RWPE1 (cell line): ENCODE measurements at places on chromosomes 7 and 10.

DNA sequence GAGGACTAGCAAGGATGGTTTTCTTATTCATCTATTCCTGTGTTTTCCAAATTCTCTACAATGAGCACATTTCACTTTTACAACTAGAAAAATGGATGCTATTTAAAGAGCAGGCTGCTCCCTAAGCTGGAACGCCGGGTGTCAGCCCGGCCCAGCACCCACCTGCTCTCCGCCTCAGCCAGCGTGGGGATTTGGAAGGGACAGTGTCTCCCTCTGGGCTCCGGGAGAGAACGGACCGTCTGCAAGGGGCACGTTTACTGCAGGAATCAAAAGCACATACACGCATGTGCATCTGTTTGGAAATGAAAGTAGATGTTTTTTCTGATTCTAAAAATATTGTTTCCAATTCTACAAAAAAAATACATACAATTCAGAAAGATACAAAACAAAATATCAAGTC, 2.3 kb upstream of the JAKMIP3 start:
- DNase-seq: no peak

DNA sequence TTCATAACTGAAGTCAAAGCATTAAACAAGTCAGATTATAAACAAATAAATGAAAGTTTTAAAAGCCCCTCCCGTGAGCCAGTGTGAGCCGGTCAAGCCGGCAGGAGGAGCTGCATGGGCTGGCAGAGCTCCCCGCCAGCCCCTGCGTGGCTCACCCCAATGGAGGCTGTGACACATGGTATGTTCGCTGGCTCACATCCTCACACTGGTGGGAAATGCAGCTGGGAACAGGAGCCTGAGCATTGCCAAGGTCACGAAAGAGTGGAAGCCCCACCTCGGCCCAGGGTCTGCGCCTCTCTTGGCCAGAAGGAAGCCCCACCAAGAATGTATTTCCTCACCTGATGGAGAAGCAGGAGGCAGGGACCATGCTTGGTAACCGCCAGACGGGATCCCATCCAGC, 261.7 kb upstream of the TCERG1L start:
- DNase-seq: no peak

DNA sequence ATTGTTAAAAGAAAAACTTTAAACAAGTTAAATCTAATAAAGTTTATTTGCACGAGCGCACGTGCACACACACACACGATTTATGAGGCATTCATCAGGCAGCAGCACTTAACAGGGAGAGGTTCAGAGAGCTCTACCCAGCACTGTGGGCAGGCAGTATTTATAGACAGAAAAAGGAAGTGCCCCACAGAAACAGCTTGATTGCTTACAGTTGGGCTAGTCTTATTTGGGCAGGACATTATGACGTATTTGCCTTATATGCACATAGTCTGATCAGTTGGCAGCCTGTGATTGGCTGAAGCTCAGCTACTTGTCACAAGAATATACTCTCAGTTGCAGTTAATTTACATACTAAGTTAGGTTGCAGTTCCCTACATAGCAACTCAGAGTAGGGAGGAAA, 1.2 kb upstream of the SDHAF3 start:
- DNase-seq: no peak

- DNase-seq: no peak
These were observed 720.2 kb upstream of the FZD8 start for GRCh38 chr10:36362257-36362656.

DNA sequence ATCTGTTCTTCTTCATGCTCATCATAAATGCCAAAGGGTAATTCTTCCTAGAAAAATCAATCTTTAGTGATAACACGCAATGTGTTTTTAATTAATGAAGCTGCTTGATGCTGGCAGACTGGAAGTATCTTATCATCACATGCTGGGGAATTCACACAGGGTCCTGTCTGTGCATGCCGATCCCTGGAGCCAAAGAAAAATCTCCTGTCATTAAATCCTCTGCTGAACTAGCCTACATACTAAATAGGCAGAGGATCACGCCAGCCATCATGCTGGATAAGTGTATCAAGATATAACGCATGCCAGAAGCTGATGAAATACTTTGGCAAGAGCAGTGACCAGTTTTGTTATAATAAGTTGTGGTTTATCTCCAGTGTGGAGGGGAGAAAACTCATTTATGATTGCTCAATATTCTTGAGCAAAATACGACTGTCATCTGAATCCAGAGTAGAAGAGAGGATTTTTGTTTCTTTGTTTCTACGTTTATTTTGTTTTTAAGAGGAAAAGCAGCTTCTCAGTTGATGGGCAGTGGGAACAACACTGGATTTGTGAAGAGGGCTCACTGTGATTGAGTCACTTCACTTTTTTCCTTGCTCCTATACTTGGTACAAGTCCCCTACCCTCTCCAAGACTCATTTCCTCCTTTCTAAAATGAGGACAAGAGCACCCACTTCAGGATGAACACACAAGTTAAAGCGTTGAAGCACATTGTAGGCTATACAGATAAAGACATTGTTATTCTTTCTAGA, 649.1 kb downstream of the TNS3 start:
- peak; percentile 68 for DNase-seq

DNA sequence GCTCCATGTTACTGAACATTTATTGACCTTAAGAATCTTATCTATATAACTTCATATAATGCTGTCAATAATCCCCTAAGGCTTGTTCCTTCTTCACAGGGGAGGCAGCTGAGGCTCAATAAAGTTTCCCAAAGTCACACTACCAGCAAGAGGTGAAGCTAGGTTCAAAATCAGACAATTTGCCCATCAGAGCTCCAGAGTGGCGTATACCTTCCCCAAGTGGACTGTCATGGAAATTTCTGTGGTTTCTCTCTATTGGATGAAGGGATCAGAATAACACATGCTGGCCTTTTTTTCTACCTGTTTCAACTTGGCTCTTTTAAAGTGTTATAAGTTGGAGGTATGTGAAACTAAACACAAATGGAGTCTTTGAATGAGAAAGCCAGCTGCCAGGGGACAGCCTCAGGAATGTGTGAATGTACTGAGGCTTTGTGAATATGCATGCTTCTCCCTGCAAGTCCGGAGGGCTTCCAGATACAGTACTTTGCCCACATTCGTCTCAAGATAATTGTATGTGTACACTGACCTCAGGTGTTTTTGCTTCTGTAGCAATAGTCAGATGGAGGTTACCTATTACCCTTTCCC, 656.3 kb upstream of the CELF2 start:
- DNase-seq: no peak

- peak; percentile 96 for DNase-seq
These were observed at the start of gene AHR for GRCh38 chr7:17298102-17298839. AHR (plus strand) TSS chr7:17298652; CDS start chr7:17299265, 613 bp downstream.

DNA sequence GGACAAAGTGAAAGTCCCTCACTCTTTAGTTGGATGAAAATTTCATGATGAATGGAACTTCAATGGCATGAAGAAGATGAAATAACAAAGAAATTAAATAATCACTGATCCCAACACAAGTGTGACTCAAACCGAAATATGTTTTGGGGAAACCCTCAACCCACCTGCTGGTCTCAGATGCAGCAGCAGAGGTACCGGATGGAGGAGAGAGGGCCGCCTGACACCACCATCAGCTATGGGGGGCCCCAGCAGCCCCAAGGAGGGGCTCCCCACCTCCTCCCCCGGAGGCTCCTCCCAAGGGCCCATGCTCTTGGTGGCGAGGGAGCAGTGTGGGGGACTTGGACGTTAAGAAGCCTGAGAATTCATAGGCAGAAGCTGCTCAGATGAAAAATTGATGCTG, 137.2 kb upstream of the ADARB2 start:
- no peak for DNase-seq

DNA sequence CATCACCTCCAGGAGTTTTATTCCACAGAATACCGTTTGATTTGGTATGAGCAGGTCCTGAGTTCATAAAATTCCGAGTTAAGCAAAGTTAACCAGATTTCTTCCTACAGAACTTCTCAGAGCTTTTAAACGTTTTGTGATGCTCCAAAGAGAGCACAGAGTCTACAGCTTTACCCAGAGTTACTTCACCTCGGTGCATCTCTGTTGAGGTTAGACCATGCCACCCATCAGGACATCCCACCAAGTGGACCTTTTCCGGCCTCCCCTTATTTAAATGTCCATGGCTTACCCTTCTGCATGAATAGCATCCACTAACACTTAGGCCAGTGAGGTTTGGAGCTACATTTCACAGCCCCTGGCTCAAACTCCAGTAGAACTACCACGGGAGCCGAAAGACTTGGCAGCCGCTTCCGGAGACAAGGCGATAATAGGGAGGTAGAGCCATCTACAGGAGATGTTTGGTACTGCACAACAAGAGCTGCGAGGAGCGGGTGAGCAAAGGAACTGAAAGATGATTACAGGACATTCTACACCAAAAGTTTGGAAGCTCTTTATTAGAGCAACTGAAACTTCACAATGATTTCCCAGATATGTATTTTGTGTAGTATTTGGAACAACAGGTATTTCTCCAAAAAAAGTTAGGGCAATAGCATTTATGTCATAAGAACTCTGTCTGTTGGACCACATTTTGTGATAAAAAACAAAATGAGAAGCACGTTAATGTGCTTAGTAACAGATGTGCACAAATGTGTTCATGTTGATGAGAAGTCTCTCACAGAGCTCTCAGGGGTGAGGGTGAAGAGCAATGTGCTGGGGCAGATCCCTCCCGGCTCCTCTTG, 174.7 kb downstream of the HERPUD2 start:
- DNase-seq: peak; percentile 81

- DNase-seq: no peak
These were observed 540.0 kb downstream of the KCNMA1 start for GRCh38 chr10:77097625-77098024.

DNA sequence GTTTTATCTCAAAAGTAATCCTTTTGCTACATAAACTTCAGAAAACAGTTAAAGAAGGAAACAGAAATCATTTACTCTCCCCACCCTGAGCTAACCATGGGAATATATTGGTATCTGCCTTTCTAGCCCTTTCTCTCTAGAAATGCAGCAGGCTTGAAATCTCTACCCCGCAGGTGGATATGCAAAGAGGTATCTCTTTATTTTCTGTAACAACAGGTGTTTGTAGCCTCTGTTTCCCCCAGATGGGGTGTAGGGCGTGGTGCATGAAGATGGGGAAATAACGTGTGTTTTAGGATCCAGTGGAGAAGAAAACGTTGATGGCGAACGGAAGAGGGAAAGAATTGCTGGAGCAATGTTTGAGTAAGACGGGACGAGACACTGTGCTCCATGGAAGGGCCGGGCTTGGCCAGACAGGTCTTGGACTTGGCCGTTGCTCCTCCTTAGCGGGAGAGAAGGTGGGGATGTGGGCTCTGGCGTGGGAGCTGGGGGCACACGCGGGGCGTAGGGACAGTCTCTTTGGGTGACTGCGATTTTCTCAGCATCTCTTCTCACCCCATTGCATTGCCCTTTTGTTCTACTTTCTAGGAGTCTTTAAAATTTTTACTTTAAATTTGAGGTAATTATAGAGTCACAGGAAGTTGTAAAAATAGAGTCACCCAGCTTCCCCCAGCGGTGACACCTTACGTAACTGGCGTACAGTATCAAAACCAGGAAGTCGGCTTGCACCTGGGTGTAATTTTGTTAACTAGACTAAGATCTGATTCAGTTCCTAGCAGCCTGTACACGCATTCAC, 82.9 kb downstream of the ELFN1 start:
- no peak for DNase-seq

DNA sequence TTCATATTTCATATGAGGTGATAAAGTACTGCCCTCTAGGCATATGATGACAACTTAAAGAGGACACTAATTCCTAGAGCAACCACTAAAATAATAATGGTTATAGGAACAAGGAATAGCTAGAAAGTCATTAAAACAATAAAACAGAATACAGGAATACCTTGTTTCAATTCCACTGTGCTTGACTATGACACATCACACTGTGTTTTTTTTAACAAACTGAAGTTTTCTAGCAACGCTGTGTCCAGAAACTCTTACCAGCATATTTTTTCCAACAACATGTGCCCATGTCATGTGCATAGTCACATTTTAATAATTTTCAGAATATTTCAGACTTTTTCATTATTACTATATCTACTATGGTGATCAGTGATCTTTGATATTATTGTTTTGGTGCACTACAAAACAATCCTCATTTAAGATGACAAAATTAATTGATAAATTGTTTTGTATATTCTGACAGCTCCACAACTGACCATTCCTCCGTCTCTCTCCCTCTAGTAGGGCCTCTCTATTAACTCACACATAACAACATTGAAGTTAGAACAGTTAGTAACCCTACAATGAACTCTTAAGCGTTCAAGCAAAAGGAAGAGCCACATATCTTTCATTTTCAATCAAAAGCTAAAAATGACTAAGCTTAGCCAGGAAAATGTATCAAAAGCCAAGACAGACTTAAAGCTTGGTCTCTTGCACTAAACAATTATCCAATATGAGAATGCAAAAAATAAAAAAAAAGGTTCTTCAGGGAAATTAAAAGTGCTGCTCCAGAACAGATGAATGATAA, 85.8 kb downstream of the SNX13 start:
- DNase-seq: no peak

DNA sequence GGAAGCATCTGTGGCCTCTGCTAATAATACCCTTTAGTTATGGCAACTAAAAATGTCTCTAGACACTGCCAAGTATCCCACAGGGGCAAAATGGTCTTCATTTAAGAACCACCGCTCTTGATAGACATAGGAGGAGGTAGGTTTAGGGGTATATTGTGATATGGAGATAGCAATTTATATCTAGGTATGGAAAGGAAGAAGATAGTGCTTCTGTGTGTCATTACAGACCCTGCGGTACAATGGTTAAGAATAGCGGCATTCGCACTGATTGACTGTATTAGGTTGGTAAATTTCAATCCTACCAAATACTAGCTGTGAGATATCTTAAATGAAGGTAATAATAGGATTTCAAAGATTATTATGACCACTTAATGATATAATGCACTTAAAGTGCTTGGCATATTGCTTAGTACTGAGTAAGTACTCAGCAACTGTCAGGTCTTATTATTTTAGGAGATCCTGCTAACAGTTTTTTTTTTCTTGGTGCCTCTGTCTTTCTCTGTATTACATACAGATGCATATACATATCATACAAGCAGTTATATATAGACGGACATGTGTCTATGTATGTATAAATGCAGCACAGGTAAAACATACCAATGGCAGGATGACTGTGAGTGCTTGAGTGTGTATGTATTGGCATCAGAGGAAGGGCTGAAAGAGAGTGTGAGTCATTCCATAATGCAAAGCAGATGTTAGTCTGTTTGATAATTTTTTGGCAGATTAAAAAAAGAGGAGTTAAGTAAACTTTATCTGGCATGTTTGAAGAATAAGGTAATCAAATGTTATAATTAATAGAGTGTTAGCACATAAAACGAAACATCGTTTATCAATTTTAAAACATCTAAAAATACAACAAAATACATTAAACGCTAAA, 50.0 kb upstream of the ITGB8 start:
- peak; percentile 18 for DNase-seq

- DNase-seq: peak; percentile 92
These were observed 34.2 kb downstream of the MTURN start for GRCh38 chr7:30168835-30169573.
